ENCODE measurements at places on chromosomes 7 and 10.

GRCh38 chr10:28806488-28806941 lies 129.2 kb downstream of the BAMBI start:
- no peak for DNase-seq

GRCh38 chr10:44930904-44931620 lies 19.9 kb downstream of the TMEM72 start:
- no peak for DNase-seq

GRCh38 chr10:62577666-62578291 lies 203.6 kb downstream of the ZNF365 start:
- DNase-seq: no peak

- DNase-seq: no peak
These were observed 2.0 kb downstream of the UTF1 start for GRCh38 chr10:133231946-133232574.

DNA sequence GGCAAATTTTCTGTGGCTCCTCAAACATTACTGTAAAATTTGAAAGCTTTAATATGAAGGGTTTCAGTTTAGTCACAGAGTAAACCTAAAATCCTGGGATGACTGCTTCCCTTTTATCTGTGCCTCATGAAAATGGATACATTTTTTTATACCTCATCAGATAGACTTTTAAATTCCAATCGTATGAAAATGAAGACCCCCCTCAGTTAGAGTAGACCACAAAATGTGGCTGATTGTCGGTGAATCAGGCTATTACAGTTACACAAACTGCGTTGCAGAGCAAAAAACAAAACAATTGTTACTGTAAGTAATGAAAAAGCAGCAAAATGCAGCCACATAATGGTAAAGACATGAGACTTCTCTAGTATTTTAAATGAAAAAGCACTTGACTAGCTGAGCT lies 296.2 kb downstream of the CNTNAP2 start:
- DNase-seq: no peak

DNA sequence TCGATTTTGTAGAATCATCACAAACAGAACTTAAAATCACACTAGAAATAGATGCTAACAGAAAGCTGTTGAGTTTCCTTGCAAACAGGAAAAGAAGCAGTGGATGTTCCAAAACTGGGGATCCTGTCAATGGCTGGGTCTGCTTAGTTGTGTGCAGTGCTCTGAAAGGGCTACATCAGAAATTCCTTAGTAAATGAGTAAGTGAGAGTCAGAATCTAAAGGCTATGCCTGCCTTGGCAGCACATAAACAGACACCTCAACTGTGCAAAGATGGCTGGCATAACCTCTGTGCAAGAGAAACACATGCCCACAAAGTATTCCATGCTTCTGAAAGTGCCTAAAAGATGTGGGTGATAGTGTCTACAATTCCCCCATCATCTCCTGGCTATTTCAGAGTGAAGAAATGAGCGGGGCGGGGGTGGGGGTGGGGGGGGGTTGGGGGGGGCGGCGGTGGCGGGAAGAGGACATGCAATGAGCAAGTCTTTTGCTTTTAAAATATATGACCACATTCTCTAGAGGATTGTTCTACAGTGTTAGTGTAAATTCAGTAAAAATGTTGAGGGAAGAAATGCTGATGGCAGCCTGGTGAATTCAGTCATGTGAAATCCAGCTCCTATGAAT lies 138.1 kb upstream of the LAMB4 start:
- DNase-seq: no peak

DNA sequence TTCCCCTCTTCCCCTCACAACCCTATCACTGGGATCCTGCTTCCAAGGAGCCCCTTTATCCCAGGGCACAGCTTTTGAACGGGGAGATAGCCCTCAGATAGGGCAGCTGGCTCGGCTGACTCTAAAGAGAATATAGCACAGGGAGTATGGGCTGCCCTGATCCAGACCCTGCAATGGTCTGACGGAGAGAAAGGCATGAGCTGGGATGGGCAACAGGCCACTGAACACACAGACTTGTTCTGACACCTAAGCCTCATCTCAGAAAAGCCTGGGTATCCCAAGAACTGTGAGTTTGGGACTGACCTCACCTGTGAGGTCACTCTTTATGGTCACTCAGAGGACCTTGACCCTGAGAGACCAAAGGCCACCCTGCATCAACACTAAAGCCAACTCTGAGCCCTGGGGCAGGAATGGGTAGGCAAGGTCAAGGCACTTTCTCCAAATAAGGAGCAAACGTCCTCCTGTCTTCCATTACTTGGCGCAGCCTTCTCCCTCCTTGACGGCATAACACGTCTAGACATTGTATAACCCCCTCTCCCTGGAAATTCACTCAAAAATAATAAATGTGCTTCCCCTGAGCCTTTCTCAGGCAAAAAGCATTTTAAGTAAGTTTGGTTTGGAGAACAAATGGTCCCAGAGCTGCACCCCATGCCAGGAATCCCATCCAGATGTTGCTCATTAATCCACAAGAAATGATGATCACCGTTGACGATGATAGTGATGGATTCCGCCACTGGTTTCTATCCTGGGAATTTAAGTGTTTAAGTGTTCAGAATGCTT lies 8.2 kb upstream of the LRRC18 start:
- DNase-seq: no peak

- DNase-seq: no peak
These were observed 607.2 kb upstream of the MGMT start for GRCh38 chr10:128859738-128860386.

DNA sequence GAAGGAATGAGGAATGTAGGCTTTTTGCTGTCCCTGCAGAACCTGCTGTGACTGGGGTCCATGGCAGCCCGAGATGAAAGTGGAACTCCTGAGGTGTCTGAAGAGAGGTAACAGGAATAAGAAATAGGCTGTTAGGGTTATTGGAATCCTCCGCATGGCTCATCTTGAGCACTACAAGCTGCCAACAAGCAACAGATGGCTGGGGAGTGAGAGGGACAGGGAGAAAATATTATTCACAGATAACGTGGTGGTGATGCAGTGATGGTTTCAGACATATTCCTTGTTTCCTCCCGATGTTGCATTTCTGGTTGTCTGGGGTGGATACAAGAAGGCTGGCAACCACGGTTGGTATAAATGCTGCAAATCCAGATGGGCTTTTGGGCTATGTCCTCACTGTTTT lies 46.1 kb downstream of the AP3M1 start:
- DNase-seq: no peak

GRCh38 chr7:2182461-2182860 lies 50.3 kb downstream of the MAD1L1 start:
- DNase-seq: no peak
